ENCODE measurements at places on chromosomes 12 and 14.
A peak's percentile ranks its signal among the peaks of the same experiment; 100 is the strongest.

DNA sequence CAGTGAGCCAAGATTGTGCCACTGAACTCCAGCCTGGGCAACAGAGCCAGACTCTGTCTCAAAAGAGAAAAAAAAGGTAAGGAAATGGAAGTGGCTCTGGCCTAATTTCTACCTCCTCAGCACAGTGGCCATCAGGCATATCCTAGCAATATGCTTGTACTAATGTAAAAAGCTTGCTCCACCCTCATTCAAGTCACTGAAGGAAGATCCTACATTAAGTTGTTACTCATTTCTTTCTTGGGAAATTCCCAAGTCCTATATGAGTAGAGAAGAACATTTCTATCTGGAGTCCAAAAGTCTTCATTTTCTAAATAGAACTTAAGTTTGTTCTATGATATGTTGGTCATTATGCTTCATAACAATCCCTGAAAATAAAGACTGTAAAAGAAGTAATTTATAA, 67.3 kb upstream of the HOXC13 start:
- no peak for DNase-seq

GRCh38 chr14:64692189-64692985, 11.8 kb upstream of the PLEKHG3 start:
- DNase-seq: no peak

DNA sequence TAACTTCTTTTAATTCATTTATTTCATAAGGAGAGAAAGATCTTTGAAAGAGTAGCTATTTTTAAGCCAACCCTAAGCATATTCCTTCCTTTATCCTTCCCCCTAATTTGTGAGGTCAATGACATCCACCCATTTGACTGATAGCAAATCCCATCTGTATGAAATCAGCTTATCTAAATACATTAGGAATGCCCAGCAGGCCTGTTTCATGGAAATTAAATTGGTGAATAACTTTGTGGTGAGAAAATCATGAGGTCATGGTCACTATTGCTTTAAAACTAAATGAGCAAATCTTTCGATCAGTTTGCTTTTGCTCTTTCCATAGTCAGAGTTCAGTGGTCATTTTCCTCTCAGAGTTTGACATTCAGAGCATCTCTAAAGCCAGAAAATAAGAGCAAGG, 256.6 kb downstream of the CPNE8 start:
- no peak for DNase-seq

DNA sequence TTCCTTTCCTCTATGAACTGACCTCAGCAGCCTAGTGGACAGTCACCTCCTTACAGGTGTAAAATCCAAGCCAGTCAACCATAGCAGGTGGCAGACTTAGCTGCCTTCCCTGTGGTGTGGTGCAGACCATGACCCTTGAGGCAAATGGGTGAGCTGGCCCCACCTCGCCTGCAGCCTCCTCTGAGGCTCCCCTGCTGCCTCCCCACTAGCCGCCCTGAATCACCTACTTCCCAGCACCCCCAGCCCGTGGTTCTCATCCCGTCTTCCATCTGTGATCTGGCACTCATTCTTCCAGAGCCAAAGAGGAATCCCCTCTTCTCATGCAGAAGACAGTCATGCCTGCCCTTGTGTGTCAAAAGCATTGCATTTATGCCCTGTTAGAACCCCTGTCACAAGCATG, 34.4 kb upstream of the TSPAN9 start:
- DNase-seq: no peak

DNA sequence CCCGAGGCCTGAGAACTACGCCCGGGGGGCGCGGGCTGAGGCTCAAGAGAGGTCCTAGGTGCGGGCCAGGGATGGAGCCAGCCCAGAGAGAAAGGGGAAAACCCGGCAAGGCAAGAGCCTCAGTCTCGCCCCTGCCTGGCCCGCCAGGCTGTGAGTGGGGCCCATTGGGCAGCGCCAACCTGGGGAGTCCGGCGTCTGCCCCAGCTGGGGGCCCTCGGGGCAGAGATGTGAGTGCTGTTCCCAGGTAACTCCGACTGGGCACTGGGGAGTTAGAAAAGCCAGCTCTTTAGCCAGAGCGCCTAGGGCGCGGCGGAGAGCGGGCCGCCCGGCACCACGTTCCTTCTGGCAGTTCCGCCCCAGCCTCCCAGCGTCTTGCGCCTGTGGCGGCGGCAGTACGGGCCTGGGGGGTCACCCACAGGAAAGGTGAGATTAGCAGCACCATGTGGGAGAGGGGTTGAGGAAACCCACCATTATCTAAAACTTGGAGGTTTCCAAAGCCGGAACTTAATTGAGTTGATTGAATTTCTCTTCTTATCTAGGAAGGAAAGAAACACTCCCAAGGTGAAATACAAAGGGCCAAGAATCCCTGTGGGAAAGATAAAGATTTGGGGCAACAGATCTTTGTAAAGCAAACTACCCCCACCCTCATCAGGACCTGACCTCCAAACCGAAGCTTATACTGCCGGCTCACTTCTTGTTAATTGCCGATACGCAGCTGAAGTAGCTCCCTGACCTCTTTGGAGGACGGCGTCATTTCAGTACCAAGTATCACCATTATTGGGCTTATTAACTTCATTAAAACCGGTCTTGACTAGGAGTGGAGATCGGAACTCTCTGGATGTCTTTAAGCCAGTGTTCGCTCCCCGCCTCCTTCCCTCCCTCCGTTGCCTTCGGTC, 11.6 kb downstream of the OTX2 start:
- DNase-seq: no peak

DNA sequence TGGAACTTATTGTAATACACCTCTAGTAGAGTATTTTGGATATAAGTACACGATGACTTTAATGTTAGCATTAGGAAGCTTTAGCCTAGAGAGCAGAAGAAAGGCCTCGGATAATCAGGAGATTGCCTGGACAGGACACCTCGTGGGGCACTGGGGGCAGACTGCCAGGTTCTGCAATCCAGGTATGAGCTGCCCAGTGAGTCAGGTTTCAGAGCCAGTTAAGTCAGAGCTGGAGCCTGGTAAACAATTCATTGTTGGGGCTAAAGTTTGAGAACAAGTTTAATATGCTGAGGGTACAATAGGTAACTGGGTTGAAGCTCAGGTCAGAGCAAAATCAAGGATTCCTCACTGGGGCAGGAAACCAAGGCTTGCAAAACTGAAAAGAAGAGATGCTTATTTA, 107.4 kb downstream of the RERGL start:
- no peak for DNase-seq

DNA sequence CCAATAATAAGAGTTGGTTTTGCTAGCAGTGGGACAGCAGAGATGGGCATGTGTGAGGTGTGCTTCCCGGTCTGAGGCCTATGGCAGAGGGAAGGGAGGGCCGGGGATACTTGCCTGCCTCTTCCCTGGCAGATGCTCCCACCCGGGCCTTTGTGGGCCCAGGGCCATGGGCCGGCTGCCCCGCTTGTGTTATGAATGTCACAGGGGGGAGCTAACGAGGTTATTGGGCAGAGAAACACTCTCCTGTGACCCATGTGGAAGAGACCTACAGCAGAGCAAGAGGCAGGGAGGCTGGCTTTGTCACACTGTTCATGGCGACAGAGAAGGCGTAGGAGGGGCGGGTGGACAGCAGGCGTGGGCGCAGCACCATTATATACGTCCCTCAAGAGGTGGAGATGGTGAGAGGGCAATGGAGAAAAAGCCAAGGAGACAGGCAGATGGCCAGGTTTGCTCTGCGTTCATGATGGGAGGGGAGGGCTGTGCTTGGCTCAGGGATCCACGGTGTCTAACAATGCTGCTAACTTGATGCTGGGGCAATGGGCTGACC, 13.3 kb downstream of the CCND2 start:
- DNase-seq: no peak

GRCh38 chr12:104521731-104522130, 65.0 kb downstream of the CHST11 start:
- DNase-seq: no peak

DNA sequence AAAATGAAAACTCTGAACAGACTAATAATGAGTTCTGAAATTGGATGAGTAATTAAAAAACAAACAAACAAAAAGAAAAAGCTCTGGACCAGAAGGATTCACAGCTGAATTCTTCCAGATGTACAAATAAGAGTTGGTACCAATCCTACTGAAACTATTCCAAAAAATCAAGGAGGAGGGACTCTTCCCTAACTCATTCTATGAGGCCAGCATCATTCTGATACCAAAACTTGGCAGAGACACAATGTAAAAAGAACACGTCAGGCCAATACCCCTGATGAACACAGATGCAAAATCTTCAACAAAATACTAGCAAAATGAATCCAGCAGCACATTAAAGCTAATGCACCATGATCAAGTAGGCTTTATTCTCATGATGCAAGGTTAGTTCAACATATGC, 183.9 kb upstream of the CNOT2 start:
- DNase-seq: no peak

GRCh38 chr12:105812366-105812765, 326.4 kb downstream of the NUAK1 start:
- no peak for DNase-seq

DNA sequence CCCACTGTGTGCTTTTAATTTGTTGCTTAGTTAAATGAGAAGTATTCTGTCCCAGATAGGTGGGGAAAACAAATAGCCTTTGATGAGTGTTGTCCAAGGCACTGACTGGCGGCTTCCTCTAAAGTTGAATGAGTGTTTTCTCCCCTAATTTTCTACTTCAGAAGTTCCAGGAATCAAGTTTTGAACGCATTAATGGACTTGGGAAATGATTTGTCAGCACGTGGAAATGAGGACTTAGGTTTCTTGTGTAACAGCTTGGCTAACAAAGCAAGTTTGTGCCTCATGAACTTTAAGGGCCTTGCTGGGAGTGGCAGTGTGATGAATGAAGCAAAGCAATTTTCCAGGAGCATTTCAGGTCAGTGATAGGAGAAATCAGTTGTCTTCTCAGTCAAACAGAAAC, 56.9 kb downstream of the LIN52 start:
- no peak for DNase-seq

GRCh38 chr12:15584366-15585041, 204.7 kb downstream of the EPS8 start:
- no peak for DNase-seq

DNA sequence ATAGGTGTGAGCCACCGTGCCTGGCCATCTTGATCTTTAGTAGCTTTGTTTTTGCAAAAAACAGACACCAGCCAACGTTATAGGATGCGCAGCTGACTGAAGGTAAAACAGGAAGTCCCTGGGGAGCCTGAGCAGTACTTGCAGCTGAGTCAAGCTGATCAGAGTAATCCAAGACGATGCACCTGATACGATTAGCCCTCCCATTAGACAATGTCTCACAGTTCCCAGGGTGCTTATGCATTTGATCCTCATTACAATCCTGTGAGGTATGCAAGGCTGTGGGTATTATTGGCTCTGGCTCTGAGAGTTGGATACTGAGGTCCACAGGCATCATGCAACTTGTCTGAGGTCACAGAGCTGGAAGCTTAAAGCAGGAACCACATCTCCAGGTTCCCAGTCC, 8.1 kb downstream of the KRT18 start:
- no peak for DNase-seq

DNA sequence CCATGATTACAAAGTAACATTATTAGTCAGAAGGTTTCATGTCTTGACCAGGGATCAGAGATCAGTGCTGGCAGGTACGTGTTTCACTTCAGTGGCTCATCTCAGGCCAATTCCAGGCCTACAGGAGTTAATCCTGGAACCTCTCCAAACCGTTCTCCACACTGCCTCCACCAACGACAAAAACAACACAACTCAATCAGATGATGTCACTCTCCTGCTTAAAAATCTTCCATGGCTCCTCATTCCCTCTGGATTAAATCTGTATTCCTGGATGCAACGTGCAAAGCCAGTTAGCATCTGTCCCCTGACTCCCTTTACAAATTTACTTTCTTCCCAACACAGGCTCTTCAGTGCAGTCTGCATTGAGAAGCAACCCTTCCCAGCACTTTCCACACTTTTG, 34.3 kb upstream of the TXNRD1 start:
- no peak for DNase-seq

DNA sequence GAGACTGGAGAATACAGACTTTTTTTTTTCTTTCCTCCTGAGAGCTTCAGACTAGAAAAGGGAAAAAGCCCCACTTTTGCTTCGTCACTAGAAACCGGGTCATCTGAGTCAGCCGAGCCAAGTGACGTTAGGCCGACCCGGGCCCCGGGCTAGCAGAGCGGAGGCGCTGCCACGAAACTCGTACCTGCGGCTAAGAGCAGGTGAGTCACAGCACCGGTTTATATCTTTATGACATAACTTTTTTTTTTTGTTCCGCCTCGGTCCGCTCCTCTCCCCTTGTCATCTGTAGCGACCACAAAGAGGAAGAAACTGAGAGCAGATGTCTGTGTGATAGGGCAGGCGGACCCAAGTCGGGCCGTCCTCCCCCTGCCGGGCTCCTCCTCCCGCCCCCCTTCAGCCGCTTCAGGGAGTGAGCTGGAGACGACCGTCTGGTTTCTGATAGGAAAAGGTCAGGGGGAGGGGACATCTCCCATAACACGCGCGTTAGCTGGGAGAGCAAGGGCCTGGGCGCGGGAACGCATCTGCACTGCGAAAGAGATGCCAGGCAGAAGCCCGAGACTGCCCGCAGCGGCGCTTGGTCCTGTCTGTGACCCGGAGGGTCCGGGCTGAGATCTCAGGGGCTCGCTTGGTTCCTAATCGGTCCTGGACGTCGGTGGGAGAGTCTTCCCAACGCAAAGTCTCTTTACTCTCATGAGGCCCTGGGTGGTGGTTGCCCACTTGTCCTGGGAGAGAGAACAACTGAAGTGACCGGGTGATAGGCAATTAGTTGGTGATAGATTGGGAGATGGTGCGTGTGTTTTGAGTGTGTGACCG, 586 bp downstream of the TTC6 start:
- DNase-seq: peak; percentile 45

- DNase-seq: no peak
Observed at GRCh38 chr14:64960762-64961276, 11.3 kb downstream of the RAB15 start.

All from activated CD8-positive, alpha-beta memory T cell treated with anti-CD3 and anti-CD28 coated beads for 48 hours (primary cell).